ENCODE measurements at places on chromosomes 3 and 15.

- DNase-seq: peak; percentile 72
Measured at GRCh38 chr15:48975472-48976419, 12.0 kb upstream of the SHC4 start.

DNA sequence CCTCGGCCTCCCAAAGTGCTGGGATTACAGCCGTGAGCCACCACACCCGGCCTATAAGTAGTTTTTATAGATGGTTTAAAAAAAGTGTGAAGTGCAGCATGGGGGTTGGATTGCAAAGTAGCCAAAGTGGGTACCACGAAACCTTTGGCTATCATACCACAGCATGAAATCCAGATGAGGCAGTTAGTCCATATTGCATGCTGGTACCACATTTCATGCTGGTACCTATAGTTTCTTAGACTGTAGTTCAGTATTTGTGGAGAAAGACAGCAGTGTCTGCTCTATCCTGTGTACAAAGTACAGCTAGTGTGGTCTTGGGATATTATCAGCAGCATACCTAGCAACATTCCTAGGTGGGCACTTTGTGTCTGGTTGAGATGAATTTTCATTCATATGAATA, 11.8 kb downstream of the ZNF609 start:
- DNase-seq: no peak

DNA sequence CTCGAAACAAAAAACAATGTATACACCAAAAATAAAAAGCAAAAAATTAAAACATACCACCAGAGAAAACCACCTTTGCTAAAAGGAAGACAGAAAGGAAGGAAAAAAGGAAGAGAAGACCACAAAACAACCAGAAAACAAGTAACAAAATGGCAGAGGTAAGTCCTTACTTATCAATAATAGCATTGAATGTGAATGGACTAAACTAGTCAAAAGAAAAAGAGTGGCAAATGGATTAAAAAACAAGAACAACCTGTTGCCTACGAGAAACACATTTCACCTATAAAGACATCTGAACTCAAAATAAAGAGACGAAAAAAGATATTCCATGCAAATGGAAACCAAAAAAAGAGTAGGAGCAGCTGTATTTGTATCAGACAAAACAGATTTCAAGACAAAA, 22.2 kb downstream of the PDCD10 start:
- DNase-seq: no peak

DNA sequence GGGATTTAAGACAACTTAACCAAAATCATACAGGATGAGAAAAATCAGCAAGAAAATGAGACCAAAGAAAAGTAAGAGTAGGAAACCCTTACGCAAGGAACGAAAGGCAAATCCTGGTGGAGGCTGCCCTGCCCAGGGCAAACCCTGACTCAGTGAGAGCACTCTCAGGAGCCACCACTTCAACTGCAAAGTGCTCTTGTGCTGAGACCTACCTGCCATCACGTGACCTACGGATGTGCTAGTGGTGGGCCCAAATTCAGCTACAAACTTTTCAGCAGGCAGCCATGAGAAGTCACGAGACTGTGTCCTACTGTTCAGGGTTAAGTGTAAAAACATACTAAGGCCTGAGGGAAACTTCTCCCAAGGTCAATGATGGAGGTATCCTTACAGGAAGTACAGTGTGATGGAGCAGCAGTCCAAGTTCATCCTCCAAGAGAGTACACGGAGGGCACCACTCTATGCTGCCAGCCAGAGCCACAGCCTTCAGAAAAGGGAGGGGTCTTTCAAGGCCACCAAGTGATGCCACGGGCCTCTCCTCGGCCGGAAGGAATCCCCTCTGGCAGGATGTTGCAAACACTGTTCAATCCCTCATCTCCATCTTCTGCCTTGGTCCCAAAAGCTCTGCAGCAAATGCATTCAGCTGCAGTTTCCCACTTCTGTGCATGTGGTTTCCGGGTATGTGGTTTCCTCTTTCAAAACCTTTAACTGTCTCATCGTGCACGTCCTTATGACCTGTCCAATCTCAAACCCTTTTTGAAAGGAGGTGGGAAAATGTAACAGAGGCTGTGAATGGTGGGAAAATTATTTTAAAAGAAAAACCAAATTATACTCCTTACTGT, 9.5 kb downstream of the CHSY1 start:
- no peak for DNase-seq

GRCh38 chr15:57305009-57305408, 71.3 kb upstream of the CGNL1 start:
- no peak for DNase-seq

GRCh38 chr3:72187131-72187530, 402.2 kb upstream of the PROK2 start:
- DNase-seq: no peak

GRCh38 chr3:129650256-129650872, 43.9 kb upstream of the PLXND1 start:
- no peak for DNase-seq

GRCh38 chr3:16545413-16546185, 32.1 kb upstream of the RFTN1 start:
- no peak for DNase-seq

DNA sequence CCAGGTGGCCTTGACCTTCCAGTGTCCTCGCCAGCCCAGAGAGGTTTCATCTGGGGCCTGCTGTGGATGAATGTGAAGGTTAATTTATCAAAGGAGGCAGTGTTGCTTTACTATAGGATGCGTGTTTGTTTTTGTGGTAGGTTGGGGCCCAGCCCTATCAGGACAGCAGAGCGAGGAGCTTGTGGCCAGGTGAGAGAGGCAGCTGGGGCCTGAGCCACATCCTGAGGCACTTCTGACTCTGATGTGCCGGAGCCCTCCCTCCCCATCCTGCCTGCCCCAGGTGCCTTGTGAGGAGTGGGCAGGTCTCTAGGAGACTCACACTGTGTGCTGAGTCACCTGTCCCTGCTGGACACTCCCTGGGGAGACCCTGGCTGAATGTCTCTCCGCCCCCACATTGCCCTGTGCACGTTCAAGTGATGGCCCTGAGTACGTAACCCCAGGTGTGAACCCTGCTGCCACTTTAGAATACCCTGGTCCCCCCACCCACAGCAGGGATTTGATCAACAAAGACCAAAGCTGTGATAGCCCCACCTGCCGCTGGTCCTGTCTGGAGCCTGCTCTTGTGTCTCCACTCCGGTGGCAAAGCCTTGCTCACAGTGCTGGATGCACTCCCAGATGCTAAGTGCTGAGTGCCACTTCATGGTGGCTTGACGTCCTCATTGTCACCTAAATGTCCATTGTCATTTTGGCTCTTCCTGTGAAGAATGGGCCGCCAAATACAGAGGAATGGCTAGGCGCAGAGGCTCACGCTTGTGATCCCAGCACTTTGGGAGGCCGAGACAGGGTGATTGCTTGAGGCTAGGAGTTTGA, 16.0 kb downstream of the FBLN2 start:
- no peak for DNase-seq

DNA sequence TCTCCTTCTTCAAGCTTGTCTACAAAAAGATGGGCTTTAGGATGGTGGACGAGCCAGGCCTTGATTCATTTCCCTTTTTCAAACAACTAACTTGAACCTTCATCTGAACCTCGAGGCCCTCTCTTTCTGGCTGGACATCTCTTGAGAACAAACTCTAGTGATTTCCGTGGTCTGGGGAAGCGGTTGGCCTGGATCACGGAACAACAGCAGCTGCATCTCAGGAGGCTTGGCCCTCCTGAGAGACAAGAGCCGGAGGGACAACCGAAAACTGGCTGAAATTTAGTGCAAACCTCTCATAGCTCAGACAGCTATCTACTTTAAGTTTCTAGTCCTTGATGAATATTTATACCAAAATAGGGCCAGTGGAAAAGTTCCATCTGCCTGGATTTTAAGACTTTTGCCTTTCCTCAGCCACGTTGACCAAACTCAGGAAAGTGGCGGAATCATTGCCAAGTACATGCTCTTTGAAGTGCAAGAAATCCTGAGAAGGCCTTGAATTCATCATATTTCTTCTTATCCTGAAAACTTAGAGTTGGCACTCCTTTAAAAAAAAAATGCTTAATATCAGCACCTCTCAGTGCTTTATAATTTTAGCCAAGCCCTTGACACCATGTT, 14.5 kb downstream of the LMCD1 start:
- DNase-seq: no peak

- DNase-seq: no peak
Measured at GRCh38 chr3:47979070-47979469, 37.1 kb downstream of the MAP4 start.
